ENCODE measurements at places on chromosomes 12 and 14.

GRCh38 chr14:80419769-80420168 is 208.5 kb upstream of the DIO2 start:
- no peak for DNase-seq

DNA sequence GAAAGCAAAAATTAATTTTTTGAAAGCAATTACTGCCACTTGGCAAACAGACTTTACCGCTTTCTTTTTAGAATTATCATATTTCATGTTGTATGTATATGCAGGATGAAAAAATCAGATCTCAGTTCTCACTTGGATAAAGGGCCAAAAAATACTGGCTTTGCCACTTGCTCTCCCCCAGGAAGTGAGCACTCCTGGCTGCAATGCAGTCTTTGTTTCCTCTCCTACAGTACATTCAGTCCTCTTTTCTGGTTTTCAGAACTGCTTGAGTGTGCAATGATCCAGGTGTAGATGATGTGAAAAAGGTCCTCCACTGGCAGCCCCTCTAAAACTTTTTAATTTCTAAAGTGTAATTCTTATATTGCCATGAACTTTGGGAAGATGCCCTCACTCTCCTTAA is 183.4 kb downstream of the SLC25A21 start:
- DNase-seq: no peak

- DNase-seq: no peak
Measured at GRCh38 chr12:114448618-114448933, 42.6 kb upstream of the TBX5 start.

DNA sequence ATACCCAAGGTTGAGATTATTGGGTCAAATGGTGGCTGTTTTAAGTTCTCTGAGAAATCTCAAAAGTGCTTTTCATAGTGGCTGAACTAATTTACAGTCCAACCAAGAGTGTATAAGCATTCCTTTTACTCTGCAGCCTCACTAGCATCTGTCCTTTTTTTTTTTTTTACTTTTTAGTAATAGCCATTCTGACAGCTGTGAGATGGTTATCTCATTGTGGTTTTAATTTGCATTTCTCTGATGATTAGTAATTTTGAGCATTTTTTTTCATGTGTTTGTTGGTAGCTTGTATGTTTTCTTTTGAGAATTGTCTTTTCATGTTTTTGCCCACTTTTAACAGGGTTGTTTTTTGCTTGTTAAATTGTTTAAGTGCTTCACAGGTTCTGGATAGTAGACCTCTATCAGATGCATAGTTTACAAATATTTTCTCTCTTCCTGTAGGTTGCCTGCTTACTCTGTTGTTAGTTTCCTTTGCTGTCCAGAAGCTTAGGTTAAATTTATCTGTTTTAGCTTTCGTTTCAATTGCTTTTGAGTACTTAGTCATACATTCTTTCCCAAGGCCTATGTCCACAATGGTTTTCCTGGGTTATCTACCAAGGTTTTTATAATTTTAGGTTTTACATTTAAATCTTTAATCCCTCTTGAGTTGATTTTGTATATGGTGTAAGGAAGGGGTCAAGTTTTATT is 881.3 kb upstream of the SEL1L start:
- no peak for DNase-seq

DNA sequence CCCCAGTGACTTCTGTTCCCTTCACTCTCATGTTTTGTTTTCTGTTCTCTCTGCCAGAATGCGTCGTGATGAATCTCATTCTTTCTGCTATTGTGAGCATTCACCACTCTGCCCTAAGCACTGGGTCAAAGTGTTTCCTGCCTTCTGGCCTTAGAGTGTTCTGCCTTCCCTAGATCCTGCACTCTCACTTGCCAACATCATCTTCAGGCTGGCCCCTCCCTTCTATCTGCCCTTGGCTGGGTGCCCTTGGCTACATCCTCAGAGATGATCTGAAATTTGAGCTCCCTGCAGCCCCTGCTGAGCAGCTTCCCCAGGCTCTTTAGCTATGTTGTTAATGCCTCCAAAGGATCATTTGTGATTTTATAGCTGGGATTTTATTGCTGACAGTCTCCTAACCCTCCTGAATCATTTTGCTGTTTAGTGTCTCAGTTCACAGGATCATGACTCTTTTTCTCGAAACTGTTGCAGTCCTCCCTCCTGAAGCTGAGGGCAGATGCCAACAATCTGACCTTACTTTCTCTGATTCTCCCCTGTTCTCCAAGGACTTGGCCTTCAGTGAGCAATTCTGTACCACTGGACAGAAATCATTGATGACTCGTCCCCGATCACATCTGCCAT is 4.5 kb downstream of the DHRS2 start:
- DNase-seq: no peak

GRCh38 chr14:32358781-32359180 is 29.7 kb downstream of the AKAP6 start:
- no peak for DNase-seq

DNA sequence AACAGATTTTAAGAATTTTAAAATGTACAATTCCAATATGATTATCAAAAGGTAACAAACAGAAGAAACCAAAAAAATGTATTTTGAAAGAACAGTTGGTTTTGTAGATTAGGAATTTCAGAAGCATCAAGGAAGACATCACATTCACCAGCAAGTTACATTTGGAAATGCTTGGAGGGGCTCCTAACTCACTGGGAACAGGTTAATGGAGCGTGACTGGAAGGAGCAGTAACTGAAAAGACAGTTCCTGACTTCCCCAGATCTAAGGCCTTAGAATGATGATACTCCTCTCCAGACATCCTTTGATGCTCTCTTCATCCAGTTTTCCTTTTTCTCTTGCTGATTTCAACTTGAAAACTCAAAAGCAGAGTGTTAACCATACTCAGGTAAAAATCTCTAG is 220.0 kb upstream of the EGLN3 start:
- DNase-seq: no peak

DNA sequence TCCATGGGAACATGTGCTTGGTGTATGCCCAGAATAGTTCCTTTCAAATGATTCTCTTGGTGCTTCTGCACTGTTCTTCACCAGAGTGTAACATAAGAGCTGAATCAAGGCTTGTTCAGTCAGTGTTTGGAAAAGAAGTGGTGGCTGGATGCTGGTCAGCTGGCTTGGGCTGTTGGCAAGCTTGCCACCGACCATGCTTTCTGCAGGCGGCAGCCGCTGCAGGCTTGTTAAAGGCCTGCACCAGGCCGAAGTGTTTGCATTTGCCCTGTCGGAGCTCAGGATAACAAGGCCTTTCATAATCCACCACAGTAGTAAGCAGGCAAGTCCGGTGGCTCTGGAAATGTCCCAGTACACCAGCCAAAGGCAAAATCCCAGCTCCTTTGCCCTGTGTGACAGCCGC is 26.9 kb downstream of the DAAM1 start:
- no peak for DNase-seq

- DNase-seq: no peak
Measured at GRCh38 chr12:102438827-102439210, 41.5 kb downstream of the IGF1 start.

- no peak for DNase-seq
Measured at GRCh38 chr14:35551081-35551480, 17.1 kb downstream of the INSM2 start.

- DNase-seq: no peak
Measured at GRCh38 chr12:47913081-47913480, 8.3 kb upstream of the VDR start.

GRCh38 chr14:38252066-38252710 is 3.7 kb downstream of the CLEC14A start:
- DNase-seq: no peak

GRCh38 chr12:101929365-101930041 is 52.1 kb downstream of the DRAM1 start:
- no peak for DNase-seq

GRCh38 chr14:90290337-90291011 is 34.1 kb downstream of the PSMC1 start:
- no peak for DNase-seq

DNA sequence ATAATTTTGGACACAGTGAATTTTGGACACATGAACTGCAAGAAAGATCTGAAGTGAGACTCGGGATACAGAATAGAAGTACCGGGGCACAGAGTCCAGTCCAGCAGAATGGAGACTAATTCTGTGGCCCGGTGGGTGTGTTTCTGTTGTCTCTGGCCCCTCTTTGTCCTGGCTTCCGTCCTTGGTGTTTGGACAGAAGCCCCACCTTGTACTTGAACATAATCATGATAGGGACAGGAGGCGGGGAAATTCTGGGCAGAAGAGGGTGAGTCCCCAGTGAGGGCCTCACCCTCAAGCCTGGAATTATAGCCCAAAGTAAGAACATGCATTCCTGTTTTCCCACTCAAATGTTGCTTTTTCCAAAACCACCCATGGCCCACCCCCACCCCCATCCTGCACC is 39.9 kb downstream of the TNFAIP2 start:
- DNase-seq: no peak

GRCh38 chr12:1821805-1822204 is 1.4 kb downstream of the LRTM2 start:
- DNase-seq: no peak

DNA sequence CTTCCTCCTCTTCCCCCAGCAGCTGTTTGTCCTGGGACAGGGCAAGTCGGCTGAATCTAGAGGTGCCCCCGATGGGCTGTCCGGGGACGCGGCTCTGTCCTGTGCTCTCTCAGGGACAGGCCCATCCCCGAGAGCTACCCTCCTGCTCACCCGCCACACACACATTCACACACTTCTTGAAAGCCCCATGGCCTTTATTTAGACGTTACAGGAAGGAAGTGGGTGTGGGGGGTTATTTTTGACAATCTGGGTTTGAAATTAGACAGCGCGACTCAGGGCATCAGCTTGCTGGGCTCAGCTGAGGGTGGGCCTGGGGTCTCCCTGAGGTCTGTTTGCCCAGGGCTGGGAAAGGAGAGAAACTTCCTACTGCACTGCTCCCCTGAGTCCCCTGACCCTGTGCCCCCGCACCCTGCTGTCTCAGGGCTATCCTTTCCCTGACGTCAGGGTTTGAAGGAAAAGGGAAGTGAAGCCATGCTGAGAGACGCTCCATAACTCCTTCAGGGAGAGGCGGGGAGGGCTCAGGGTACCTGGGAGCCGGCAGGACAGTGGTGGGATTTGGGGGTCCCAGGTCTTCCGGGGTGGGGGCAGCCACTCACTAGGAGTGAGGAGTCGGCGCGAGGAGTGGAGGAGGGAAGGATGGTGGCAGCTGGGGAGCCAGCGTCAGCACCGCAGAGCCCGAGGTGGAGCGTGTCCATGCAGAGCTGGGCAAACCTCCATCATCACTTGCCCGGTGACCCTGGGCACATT is 8.1 kb downstream of the PTPN6 start:
- DNase-seq: peak; percentile 67

GRCh38 chr12:131592972-131593371 is 117.9 kb upstream of the SFSWAP start:
- DNase-seq: no peak

GRCh38 chr12:15629108-15629507 is 160.1 kb downstream of the EPS8 start:
- no peak for DNase-seq

DNA sequence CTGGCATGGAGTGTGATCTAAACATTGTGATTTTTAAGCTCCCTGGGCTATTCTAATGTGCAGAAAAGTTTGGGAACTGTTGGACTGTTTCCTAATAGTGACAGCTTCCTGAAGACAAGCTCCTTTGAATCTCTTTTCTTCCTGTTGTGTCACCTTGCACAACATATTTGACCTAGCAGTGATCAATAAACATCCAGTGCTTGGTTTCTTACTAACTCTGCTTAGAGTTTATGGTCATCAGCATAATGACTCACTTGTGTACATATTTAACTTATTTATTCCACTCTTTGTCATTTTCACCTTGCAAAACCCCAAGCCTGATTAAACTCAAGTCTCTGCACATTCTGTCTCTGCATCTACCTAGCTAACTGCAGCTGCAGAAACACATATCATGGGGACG is 27.3 kb upstream of the TBC1D30 start:
- DNase-seq: no peak

DNA sequence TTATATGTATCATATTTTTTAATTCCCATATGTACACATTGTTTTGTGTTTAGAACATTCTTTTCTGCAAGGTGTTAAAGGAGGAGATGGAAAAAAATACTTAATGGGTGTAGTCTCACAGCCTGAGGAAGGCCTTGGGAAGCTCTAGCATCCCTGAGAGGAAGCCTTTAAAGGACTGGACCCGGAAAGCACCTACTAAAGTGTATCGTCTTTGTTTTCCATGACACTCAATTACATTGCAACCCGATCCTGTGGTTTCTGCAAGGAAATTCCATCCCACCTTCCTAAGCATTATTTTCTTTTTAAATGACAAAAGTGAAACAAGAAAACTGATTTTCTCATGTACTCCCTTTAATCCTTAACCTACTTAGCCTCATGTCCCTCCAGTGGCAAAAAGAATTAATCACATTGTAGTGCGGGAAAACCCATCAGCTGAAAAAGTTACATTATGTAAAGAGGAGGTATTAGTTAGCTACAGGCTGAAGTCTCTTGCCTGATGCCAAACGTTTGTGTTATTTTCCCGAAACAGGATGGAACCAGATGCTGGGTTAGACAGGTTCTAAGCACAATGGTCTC is 147.8 kb upstream of the CPSF6 start:
- DNase-seq: no peak

GRCh38 chr12:6961695-6962284 is 8.7 kb downstream of the PHB2 start:
- DNase-seq: peak; percentile 43

DNA sequence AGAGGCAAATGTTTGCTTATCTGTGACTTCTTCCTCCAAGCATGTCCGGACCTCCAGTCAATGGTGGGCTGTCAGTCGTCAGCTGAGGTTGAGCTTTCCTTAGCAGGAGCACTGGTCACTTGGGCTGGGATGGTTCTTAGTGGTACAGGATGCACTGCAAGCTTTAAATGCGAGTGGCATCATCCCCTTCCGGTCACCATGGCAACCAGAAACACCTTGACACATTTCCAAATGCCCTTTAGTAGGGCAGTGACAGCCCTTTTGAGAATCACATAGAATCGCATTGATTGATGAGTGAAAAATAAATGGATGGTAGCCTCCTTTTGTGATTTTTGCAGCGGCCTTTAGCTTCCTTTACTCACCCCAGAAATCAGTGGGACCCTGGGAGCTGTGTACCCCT is 24.1 kb downstream of the NTF3 start:
- DNase-seq: no peak

GRCh38 chr12:92583910-92584309 is 118.9 kb upstream of the PLEKHG7 start:
- no peak for DNase-seq

- peak; percentile 93 for DNase-seq
Measured at GRCh38 chr12:57459055-57459749, 383 bp upstream of the GLI1 start.

DNA sequence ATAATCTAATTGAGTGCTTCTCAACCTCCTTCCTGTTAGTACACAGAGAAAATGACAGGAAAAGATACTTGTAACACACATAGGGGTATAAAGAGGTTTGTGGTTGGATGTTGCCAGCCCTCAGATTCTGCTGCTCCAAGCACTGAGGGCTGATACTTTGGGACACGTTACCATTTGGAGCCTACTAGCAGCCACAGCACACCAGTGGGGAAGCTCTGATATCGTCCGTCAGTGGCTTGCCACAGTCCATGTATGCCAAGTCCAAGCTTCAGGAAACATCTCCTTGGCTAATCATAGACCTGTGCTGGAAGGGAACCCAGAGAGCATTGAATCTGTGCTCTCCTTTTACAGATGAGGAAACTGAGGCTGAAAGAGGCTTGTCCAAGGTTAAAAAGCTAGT is 22.3 kb downstream of the B4GALNT3 start:
- DNase-seq: no peak

GRCh38 chr12:17076028-17076744 is 470.2 kb upstream of the LMO3 start:
- no peak for DNase-seq

GRCh38 chr12:124819525-124819924 is 44.1 kb downstream of the SCARB1 start:
- DNase-seq: no peak

- no peak for DNase-seq
Measured at GRCh38 chr14:37172024-37172869, at the start of gene SLC25A21. Gene SLC25A21 (minus strand): TSS chr14:37172606.

- no peak for DNase-seq
Measured at GRCh38 chr12:50275556-50275955, 7.8 kb downstream of the LIMA1 start.
